A172 (cell line): ENCODE measurements at places on chromosomes 13 and 19.

DNA sequence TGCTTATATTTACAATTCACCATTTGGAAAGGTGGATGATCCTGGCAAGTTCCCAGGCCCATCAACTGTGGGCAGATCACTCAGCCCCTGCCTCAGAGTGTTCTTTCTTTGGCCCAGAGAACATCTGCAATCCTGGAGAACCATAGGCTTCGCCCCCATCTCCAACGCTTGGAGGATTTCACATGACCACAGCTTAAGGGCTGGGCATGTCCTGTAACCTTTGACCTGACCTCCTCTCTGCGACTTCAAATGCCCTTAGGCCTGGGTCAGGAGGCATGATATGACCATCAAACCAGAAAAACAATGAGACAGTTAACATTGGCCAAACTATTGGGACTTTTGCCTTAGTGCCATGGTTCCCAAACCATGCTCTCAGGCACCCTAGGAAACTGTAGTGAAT lies 7.2 kb upstream of the MBNL2 start:
- DNase-seq: no peak

DNA sequence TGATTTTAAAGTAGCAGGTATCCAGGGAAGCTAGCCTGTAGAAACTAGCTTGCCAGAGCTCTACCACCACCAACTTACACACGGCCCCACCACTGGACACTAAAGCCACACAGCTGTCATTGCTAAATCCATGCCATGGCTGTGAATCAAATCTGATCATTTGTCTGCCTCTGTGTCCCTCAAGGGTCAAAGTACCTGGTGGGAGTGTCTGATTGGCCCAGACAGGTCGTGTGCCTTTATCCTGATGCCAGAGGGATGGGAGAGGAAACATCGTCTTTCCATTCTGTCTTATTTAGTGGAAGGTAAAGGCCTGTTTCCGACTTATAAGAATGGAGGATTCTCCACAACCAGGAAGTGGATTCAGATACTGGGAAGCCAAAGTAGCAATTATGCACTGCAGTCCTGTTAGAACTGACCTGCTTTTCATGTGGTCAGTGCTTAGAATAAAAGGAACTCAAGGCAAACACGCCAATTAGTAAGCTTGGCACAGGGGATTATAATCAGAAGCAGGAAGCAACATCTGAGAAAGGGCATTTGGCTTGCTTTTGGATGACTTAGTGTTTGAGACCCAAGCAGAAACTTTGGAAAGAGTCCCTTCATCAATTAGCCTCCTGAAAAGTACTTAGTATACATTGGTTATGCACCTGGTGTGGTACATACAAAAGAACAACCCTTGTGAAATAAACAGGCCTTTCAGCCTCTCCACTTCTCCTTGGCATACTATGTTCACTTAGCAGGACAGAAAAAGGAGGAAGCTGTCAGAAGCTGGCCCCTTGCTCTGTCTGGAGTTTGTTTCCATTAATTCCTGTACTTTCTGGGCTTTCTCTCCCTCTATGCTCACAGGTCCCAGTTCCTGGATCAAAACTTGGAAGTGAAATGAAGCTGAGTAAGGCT lies 192.4 kb downstream of the NUFIP1 start:
- no peak for DNase-seq

- no peak for DNase-seq
Measured at GRCh38 chr13:38590796-38591507, 95.9 kb upstream of the FREM2 start.

DNA sequence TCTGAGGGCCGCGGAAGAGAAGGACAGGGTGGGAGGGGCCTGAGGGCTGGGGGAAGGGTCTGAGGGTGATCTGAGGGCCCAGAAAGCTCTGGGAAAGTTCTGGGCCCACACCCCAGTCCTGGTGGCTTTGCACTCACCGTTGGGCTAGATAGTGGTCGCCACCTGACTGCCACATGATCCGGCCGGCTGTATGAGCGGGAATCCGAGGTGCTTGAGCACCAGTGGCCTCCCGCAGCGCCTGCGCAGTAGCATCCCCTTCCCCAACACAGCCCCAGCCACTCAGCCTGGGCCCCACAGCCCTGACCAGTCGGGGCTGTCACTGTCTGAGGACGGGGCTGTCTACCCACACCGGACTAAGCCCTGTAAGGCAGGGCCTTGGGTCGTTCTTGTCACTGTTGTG lies 15.0 kb downstream of the PRODH2 start:
- no peak for DNase-seq

DNA sequence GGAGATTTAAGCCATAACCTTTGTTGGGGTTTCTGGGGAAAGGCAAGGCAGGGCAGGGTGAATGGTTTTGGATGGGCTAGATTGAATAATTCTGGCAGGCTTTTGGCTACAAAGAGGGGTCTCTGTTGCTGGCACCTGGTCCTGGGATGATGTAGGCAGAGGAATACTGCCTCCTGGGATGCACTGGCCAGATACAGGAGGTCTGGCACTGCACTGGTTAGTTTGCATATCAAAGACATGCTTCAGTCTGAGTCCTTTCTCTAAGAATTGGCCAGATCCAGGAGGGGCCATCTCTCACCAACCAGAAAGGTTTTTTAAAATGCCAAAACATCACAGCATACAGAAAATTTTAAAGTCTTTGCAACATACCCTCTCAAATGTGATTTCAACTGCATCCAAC lies 8.0 kb upstream of the MEDAG start:
- DNase-seq: no peak

- DNase-seq: no peak
Measured at GRCh38 chr19:10152100-10152499, 32.4 kb upstream of the EIF3G start.

- no peak for DNase-seq
Measured at GRCh38 chr19:28985201-28985600, 227.8 kb downstream of the UQCRFS1 start.

GRCh38 chr13:102569488-102569887 lies 27.3 kb upstream of the TPP2 start:
- DNase-seq: no peak

GRCh38 chr19:54331626-54332025 lies 7.3 kb downstream of the LILRA4 start:
- no peak for DNase-seq

- DNase-seq: peak; percentile 69
Measured at GRCh38 chr13:111202745-111203144, 87.6 kb downstream of the ARHGEF7 start.

DNA sequence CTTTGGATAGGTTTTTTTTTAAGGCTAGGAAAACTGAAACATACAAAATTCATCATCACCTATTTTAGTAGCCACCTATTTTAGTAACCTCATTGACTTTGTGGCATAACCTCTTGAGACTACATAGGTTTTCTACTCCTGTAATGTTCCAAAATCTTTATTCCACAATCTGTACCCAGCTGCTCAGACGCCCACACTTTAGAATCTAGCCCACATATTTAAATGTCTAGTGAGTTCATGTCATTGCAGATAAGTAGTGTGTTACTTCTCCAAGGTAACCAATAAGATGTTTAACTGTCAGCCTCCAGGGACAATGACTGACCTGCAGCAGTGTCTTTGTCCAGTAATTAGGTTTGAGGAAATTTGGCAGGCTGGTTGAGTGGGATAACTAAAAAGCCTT lies 330.2 kb downstream of the MZT1 start:
- DNase-seq: no peak

DNA sequence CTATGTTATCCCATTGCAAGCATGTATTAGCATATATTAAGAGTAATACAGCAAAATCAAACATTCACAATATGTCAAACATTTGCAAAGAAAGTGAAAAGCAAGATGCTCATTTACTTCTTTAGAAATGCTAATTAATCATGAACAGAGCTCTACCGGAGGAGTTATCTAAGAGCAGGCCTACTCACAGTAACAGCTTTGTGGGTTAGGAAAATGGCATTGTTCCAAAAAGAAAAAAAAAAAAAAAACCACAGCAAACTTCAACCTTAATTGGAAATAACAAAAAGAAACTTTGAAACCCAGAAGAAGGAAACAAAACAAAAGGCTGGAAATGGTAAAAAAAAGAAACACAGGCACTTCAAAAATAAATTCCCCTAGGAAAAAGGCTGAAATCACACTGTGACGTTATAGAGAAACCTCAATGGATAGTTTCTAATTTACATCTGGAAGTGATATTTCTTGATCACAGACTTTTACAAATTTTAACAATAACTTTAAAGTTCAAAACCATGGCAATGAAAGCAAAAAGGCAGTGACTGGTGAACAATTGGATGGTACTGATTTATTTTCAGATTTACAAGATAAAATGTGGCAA lies 1236.8 kb upstream of the SPRY2 start:
- no peak for DNase-seq

- no peak for DNase-seq
Measured at GRCh38 chr13:110566171-110566570, 4.6 kb upstream of the RAB20 start.

GRCh38 chr19:6662702-6663101 lies 7.3 kb downstream of the TNFSF14 start:
- no peak for DNase-seq

- no peak for DNase-seq
Measured at GRCh38 chr13:47142105-47142504, 245.3 kb upstream of the HTR2A start.

- no peak for DNase-seq
Measured at GRCh38 chr19:39385629-39386411, 5.1 kb downstream of the PAF1 start.

GRCh38 chr13:101686003-101686402 lies 233.5 kb downstream of the ITGBL1 start:
- no peak for DNase-seq

GRCh38 chr19:23882493-23882892 lies 32.2 kb upstream of the ZNF726 start:
- DNase-seq: no peak

DNA sequence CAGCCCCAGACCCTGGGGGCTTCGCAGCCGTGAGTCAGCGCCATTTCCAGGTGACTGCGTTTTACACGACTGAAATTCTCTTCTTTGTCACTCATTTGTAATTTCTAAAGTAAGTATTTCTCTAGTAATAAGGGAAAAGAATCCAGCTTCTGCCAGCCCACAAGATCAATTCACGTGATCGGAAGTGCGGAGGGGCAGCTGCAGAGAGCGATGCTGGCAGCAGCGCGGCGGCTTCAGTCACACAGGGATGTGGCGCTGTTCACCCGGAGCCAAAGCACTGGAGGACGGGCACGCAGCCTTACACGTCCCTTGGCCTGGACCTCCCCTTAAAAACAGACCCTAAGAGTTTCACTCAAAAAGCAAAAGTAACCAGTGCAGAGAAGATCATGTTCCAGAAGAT lies 18.4 kb downstream of the GRTP1 start:
- no peak for DNase-seq

DNA sequence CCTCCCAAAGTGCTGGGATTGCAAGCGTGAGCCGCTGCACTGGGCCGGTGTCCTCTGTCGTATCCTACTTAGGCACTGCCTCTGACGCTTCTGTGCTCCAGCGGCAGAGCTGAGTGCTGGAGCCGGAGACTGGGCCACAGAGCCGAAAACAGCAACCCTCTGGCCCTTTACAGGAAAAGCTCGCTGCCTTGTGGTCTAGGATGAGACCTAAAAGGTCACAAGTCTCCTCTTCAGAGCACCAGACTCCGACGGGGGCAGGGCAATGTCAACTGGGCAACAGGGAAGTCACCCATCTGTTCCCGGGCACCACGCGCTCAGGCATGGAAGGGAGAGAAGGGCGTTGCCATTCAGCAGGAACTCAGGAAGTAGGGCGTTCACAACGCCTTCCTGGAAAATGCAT lies 91.7 kb downstream of the GADD45B start:
- DNase-seq: no peak
